SK-N-SH (cell line): ENCODE measurements at places on chromosomes 5 and 9. TPM values are rescaled to one million over a fixed set of nuclear protein-coding genes. Genes with fewer than 3 reads are reported as not detected.
A peak's percentile ranks its signal among the peaks of the same experiment; 100 is the strongest.

- no peaks in the 10 kb centered on the region for H3K36me3 ChIP-seq
- H3K4me1 ChIP-seq: no peaks in the 10 kb centered on the region
- H3K4me3 ChIP-seq: no peak overlapping the region
- no peak for DNase-seq
- H3K27ac ChIP-seq: no peak overlapping the region
- no peaks in the 10 kb centered on the region for H3K27me3 ChIP-seq
Measured at GRCh38 chr9:116112236-116112635, 41.4 kb upstream of the PAPPA start.

GRCh38 chr5:2710910-2711309 is 40.6 kb downstream of the IRX2 start:
- no peaks in the 10 kb centered on the region for H3K4me1 ChIP-seq
- H3K4me3 ChIP-seq: no peak overlapping the region
- no peaks in the 10 kb centered on the region for H3K36me3 ChIP-seq
- no peak for DNase-seq
- H3K27ac ChIP-seq: no peak overlapping the region

DNA sequence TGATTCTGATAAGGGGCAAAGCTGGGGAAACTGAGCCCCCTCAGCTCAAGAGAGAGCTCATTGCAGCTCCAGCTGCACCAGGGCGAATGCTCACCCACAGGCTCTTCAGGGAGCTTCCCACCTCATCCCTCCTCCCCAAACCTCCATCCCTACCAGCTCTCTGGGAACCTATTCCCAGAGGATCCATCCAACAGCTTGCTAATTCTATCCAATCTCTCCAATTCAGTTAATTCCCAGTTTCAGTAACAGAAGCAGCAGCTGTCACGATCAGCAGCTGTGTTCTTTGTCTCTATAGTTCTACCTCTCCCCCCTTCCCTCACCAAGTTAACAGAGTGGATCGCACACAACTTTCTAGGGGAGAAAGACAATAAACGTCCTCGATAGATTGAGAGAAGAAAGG is 135.5 kb upstream of the EFNA5 start:
- H3K36me3 ChIP-seq: no peaks in the 10 kb centered on the region
- peaks cover 26% of the 10 kb centered on the region for H3K4me1 ChIP-seq
- H3K4me3 ChIP-seq: no peak overlapping the region
- DNase-seq: no peak

- H3K4me3 ChIP-seq: no peak overlapping the region
- H3K4me1 ChIP-seq: no peaks in the 10 kb centered on the region
- H3K27me3 ChIP-seq: no peaks in the 10 kb centered on the region
Measured at GRCh38 chr5:170482511-170482910, 21.3 kb upstream of the KCNIP1 start.

GRCh38 chr5:145506185-145506850 is 328.8 kb downstream of the PRELID2 start:
- no peaks in the 10 kb centered on the region for H3K36me3 ChIP-seq
- no peak for DNase-seq
- peaks cover 14% of the 10 kb centered on the region; the same call in 1 of the 2 replicates for H3K4me1 ChIP-seq
- no peak overlapping the region for H3K4me3 ChIP-seq

DNA sequence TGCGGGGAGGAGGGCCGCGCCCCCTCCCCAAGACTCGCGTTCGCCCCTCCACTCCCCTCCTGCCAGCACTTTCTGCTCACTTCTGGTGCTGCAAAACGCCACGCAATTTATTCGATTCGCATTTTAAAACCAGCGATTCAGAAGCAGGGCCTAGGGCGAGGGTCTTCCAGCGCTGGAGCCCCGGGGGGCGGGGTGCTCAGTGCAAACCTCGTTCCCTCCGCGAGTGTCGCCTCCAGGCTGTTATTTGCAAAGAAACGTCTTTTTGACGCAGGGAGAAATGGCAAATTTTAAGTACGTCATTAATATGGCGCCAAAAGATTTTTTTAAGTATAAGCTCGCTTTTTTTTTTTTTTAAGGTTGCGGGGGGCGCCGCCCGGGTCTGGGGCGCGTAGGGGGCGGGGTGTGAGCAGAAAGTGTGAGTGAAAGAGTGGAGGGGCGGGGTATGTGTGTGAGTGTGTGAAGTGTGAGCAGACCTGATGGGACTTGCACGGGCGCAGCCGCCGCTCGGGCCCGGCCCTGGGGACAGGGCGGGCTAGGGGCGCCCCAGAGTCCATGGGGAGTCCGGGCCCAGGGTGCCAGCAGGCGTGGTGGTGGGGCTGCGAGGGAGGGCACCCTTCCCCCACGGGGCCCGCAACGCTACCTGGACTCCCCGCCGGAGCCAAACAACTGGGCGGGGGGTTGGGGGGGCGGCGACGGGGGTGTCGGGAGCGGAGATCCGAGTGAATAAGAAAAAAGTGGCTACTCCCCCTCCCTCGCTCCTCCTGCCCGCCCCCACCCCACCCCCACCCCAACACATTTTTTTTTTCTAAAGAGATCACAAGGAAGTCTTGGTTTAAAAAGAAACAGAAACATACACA is at the start of gene JADE2:
TSS of gene JADE2 (plus strand) at position 845 of the 857 bp plus-strand sequence. CDS start 10,188 bp downstream, outside the sequence.
- peak; percentile 86 for DNase-seq
- H3K27ac ChIP-seq: peak within 1 kb of the TSS; percentile 91
- peaks cover 27% of the 10 kb centered on the region for H3K4me1 ChIP-seq
- peak within 1 kb of the TSS; percentile 90 for H3K4me3 ChIP-seq
- no peaks in the 10 kb centered on the region for H3K36me3 ChIP-seq

DNA sequence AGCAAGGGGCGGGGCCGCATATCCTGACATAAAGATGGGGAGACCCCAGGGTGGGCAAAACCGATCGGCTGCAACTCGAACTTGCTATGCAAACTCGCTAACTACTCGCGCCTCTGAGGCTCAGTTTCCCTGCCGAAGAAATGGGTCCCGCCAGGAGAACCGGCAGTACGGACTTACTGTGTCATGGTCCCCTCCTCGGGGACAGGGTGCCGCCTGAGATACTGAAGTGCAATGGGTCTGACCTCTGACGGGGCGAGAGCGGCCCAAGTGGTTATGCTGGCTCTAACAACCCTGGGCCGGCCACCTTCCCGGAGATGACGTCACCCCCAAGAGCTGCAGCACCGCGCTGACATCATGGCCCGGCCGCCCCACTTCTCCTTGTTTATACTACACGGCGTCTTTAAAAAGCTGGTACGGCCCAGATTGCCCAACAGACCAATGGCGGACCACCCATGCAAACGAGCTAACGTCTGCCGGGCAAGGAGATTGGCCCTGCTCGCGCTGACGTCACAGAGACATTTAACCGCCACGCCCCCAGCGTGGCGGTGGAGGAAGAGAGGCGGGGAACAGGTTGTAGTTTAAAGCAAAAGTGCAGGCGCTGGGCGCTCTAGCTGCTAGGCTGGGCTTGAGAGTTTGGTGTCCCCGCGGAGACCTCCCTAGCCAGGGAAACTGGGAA is 490 bp upstream of the RNF44 start:
- DNase-seq: peak; percentile 90
- no peaks in the 10 kb centered on the region for H3K27me3 ChIP-seq
- H3K4me3 ChIP-seq: peak overlapping the region; percentile 73
- peaks cover 11% of the 10 kb centered on the region; the same call in 1 of the 2 replicates for H3K36me3 ChIP-seq

GRCh38 chr5:72633649-72634048 is 126.4 kb upstream of the ZNF366 start:
- no peaks in the 10 kb centered on the region for H3K36me3 ChIP-seq
- no peak overlapping the region for H3K4me3 ChIP-seq
- H3K27ac ChIP-seq: peak overlapping the region; percentile 56; the same call in 1 of the 2 replicates
- H3K27me3 ChIP-seq: no peaks in the 10 kb centered on the region
- DNase-seq: no peak
- H3K4me1 ChIP-seq: peaks cover 11% of the 10 kb centered on the region

DNA sequence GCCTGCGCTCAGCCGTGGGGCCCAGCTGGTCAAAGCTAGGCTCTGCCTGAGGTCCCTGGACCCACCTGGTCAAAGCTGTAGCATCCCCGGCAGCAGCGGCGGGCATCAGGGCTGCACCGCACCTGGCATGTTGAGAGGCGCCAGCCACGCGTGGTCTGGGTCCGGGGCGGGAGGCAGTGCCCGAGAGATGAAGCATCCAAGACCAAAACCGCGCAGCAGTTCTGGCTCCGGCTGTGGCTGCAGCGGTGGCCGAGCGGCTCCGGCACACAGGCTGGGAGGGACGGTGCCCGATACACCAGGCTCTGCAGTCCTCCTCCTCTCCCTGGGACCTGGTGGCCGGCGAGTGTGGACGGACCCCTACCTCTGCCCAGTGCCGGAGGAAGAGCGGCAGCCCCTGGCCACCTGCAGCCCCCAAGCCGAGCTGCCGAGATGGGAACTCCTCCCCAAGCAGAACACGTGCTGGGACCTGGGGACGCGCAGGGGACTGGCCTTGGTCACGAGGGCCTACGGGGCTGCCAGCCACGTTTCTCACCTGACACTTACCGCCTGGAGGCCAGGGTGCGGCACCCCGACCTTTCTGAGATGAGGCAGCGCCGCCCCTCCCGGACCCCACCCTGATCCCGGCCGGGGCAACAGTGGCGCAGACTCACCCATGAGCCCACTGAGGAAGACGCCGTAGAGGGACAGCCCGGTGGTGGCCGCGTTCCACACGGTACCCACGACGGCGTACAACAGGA is 33.0 kb downstream of the SLC9A3 start:
- H3K27me3 ChIP-seq: peaks cover 17% of the 10 kb centered on the region
- no peaks in the 10 kb centered on the region for H3K36me3 ChIP-seq
- no peak for DNase-seq
- no peak overlapping the region for H3K4me3 ChIP-seq

GRCh38 chr5:58548068-58548467 is 34.8 kb upstream of the RAB3C start:
- no peak overlapping the region for H3K4me3 ChIP-seq
- DNase-seq: peak; percentile 72
- H3K27me3 ChIP-seq: no peaks in the 10 kb centered on the region
- no peak overlapping the region for H3K27ac ChIP-seq
- no peaks in the 10 kb centered on the region for H3K36me3 ChIP-seq

- no peak overlapping the region for H3K4me3 ChIP-seq
- no peak overlapping the region for H3K27ac ChIP-seq
- DNase-seq: no peak
- H3K36me3 ChIP-seq: no peaks in the 10 kb centered on the region
- H3K27me3 ChIP-seq: no peaks in the 10 kb centered on the region
Measured at GRCh38 chr5:164027738-164028137, 522.3 kb downstream of the MAT2B start.

GRCh38 chr9:93072383-93072795 is 13.9 kb downstream of the SUSD3 start:
- peak; percentile 74 for DNase-seq
- no peaks in the 10 kb centered on the region for H3K27me3 ChIP-seq
- peak overlapping the region; percentile 77 for H3K27ac ChIP-seq
- no peaks in the 10 kb centered on the region for H3K36me3 ChIP-seq
- no peak overlapping the region for H3K4me3 ChIP-seq
- peaks cover 18% of the 10 kb centered on the region; the same call in 1 of the 2 replicates for H3K4me1 ChIP-seq

- no peaks in the 10 kb centered on the region for H3K4me1 ChIP-seq
- H3K36me3 ChIP-seq: no peaks in the 10 kb centered on the region
- no peak overlapping the region for H3K27ac ChIP-seq
- H3K27me3 ChIP-seq: no peaks in the 10 kb centered on the region
- no peak overlapping the region for H3K4me3 ChIP-seq
Measured at GRCh38 chr9:7777771-7778170, 21.8 kb downstream of the DMAC1 start.

DNA sequence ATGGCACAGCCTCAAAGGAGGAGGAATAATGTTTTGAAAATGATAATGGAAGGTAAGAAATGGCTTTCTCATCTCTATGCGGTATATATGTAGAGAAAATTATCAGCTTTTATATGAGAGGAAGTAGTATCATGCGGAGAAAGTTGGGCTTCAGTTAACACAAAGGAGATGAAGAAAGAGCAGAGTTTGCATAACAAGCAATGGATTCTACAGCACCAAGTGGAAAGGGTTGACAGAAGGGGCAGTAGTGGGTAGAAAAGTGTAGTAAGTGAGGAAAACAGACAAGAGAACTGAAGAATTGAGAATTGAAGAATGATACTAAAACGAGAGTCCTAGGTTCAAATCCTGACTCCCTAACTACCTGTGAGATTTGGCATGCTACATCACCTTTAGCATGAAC is 51.0 kb downstream of the GNG10 start:
- H3K4me3 ChIP-seq: no peak overlapping the region
- H3K36me3 ChIP-seq: no peaks in the 10 kb centered on the region
- DNase-seq: no peak

DNA sequence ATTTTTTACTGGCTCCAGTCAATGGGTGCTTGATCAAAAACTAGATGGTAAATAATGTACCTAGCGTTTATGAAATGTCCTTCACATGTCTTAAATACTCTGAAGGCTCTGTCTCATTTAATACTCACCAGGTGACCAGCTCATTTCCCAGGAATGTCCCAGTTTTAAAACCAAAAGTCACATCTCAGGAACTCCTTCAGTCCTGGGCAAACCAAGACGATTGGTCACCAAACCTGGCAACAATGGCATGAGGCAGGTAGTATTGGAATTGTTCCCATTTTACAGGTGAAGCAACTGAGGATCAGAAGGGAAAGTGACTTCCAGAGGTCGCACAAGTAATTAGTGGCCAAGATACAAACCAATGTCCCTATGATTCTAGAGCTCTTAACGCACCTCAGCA is 27.7 kb downstream of the SMIM23 start:
- DNase-seq: no peak
- H3K27me3 ChIP-seq: peaks cover under 1% of the 10 kb centered on the region; the same call in 1 of the 2 replicates
- no peak overlapping the region for H3K4me3 ChIP-seq

DNA sequence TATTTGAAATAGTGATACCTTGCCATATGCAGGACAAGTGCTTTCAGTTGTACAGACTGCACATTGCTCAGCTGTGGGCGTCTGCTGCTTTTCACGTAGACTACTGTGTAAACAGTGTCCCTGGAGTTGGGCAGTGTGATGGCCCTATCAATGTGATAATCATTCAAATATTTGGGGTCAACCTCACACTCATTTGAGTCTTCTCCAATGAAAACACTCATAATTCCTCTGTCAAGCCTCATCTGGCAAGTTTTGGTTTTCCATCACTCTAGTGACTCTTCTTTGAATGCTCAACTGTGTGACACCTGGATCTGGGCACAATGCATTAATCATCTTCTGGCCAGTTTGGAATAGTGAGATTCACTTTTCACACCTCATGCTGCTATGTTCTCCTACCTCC is 64.4 kb downstream of the UGCG start:
- H3K4me1 ChIP-seq: peaks cover 33% of the 10 kb centered on the region; the same call in 1 of the 2 replicates
- H3K27ac ChIP-seq: no peak overlapping the region
- no peaks in the 10 kb centered on the region for H3K27me3 ChIP-seq
- H3K36me3 ChIP-seq: no peaks in the 10 kb centered on the region

DNA sequence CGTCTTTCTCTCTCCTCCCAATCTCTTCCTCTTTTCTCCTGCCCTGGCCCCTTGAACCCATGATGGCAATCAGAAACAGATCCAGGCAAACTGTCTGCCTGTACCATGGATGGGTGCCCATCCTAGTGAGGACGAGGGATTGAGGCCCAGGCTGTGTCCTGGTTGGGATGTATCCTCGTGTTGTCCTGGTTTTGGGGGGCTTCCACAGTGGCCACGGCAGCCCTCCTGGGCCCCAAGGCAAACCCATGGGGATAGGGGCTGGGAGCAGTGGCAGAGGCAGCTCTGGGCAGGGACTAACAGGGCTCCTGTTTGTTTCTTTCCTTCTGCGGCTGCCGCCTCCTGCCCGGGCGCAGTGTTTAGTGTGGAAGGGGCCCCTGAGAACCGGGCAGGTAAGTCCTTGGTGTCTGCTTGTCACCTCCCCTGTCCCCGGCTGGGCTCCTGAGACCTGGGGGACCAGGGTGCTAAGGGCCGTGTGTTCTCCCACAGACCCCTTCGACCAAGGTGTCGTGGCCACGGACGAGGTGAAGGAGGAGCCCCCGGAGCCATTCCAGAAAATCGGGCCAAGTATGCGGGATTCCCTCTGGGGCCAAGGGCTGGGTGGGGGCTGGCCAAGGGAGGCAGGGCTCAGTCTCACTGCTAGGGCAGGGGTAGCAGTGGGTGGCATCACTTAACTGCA is 70.0 kb downstream of the AMBP start:
- no peak overlapping the region for H3K27ac ChIP-seq
- no peak for DNase-seq
- H3K4me1 ChIP-seq: no peaks in the 10 kb centered on the region

C5orf34 gene
- 2.9 and 3.5 TPM in 2 replicates for polyA plus RNA-seq

PRELID2 gene
- polyA plus RNA-seq: 3.8 and 5.3 TPM in 2 replicates

FAM81B gene
- 0.21 and 0.55 TPM in 2 replicates for polyA plus RNA-seq

PCDHB3 gene
- polyA plus RNA-seq: 1.7 and 2.2 TPM in 2 replicates
